ENCODE measurements at places on chromosomes 3 and 15. TPM values are rescaled to one million over a fixed set of nuclear protein-coding genes. Genes with fewer than 3 reads are reported as not detected.

Gene KIF9
- total RNA-seq, result 1.8 TPM

Gene CAMK1
- 33.3 TPM for total RNA-seq

DNA sequence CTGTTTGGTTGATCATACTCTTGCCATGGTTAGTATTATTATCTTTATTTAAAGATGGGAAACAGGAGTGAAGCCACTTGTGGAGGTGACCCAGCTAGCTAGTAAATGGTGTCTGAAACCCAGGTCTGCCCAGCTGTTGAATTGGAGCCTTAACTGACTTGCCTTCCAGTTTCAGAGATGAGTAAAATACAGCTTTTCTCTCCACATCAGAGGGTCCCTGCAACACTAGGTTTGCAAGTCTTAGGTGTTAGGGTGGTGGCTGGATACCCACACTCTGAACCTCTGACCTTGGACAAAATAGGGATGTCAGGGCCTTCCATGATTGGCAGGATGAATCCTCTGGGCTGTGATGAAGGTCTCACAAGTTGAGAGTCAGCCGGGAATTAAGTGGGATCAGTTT, 4.1 kb downstream of the FLNB start:
- DNase-seq, result no peak
- H3K4me1 ChIP-seq, result peaks cover 24% of the 10 kb centered on the region
- H3K27ac ChIP-seq, result no peak overlapping the region
- no peaks in the 10 kb centered on the region for H3K27me3 ChIP-seq
- no peak overlapping the region for H3K4me3 ChIP-seq

DNA sequence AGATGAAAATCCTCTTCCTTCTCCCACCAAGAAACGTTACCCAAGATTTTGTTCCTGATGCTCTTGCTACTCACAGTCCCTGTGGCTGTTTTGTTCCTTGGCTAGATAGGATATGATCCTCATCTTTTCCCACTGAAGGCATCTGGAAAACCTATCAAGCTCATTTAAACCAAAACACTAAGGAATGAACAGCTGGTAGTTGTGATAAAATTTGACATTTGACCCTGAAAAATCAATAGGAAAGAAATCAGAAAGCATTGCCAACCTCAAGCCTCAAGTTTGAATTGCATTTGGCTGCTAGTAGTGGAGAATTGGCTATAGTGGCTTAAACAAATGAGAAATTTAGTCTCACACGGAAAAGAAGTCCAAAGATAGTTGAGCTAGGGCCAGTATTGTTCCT, 170.6 kb upstream of the CHRM5 start:
- H3K4me1 ChIP-seq, result no peaks in the 10 kb centered on the region
- no peak overlapping the region for H3K27ac ChIP-seq
- H3K36me3 ChIP-seq, result no peaks in the 10 kb centered on the region

DNA sequence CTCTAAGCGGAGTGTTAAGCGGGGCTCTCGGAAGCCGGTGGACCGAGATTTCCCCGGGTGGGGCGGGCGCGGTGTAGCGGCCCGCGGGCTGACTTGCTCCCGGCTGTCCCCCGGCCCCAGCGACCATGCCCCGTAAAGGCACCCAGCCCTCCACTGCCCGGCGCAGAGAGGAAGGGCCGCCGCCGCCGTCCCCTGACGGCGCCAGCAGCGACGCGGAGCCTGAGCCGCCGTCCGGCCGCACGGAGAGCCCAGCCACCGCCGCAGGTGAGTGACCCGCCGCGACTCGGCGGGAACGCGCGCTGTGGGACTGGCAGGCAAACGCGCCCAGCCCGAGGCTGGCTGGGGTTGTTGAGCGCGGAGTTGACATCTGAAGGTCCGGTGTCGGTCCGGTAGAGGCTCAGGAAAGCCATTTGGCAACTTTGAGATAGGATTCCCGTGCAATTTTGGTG, 1.3 kb downstream of the SMC4 start:
- H3K4me3 ChIP-seq, result peak overlapping the region; percentile 60
- H3K27ac ChIP-seq, result peak overlapping the region; percentile 88
- H3K4me1 ChIP-seq, result no peaks in the 10 kb centered on the region
- no peaks in the 10 kb centered on the region for H3K27me3 ChIP-seq
- H3K36me3 ChIP-seq, result no peaks in the 10 kb centered on the region

All from IMR-90 (cell line).